ENCODE measurements at places on chromosomes 3 and 15. TPM values are rescaled to one million over a fixed set of nuclear protein-coding genes. Genes with fewer than 3 reads are reported as not detected.

DNA sequence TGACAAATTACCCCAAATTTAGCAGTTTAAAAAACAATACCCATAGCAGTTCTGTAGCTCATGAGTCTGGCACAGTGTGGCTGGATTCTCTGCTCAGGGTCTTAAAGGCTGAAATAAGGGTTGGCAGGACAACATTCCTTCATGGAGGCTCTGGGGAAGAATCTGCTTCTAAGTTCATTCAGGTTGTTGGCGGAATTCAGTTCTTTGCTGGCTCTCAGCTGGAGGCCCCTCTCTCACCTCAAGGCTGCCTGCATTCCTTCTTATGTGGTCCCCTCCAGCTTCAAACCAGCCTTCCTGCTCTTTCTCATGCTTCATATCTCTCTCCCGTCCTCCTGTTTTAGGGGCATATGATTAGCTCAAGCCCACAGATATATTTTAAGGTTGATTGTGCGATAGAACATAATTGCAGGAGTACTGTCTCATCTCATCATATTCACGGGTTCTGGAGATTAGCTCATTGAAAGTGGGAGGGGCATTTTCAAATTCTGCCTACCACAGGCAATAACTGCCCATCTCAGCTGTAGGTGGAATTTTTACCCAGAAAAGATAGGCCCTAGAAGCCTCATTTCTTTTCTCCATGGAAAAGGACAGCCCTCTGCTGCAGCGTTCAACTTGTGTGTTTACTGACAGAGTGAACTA, 5.6 kb upstream of the ZBTB47 start:
- no peak for DNase-seq

DNA sequence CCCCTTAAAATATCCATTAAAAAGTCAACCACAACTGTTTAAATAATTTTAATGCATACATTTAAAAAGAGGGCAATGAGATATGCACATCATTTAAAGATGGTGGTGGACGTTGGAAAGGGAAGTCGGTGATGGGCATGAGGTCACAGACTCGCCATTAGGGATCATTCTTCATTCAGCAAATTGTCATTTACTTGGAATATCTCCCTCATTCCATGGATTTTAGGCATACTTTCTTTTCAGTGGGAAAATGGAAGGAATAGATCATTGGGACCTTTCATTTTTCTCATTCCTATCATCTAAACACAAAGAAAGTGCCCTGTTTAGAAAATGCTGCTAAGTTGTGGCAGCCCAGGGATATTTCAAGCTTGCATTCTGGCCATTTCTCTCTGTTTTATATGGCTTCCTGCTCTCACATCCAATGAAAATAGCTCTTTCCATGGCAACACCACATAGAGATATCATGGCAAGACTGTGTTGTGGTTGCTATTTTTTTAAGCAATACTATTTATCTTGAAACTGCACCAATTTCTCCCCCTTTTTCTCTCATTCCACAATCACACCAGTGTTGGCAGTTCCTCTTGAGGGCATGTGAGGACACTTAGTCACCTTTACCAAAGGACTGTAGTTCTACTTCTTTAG, 40.7 kb upstream of the LMCD1 start:
- no peak for DNase-seq

GRCh38 chr3:120795959-120796358, 53.4 kb downstream of the GTF2E1 start:
- no peak for DNase-seq

Gene TERC
- not detected for polyA plus RNA-seq

GRCh38 chr3:62057339-62058047, 315.9 kb downstream of the FEZF2 start:
- no peak for DNase-seq

DNA sequence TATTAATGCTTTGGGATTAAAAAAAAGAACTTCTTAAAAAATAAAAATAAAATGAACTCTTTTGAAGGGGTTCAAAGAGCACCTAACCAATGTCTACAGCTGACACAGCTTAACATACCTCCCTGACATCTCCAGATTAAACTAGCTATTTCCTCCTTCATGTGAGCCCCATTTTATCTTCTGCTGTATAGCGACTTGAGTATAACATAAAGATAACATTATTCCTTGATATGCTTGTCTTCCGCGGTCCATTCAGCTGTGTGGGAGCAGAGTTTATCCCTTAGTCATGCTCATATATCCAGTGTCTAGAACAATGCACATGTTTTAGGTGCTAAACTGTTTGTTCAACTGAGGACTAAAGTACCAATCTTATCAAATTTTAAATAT, 7.8 kb upstream of the CHRM5 start:
- DNase-seq, result no peak

DNA sequence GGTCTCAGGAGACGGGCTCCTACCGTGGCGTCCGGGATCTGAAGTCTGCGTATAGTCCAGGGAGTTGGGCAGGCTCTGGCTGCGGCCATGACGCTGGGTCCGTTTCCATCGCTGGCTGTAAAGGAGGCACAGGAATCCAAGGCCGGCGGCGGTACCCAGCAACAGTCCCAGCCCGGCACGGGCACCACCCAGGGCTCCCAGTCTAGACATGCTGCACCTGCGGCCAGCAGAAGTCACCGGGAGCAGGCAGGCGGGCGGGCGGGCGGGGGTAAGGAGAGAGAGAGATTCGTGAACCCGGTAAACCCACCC, 526 bp downstream of the RMDN3 start:
- DNase-seq, result no peak

GRCh38 chr15:48802257-48802656, 8.6 kb downstream of the CEP152 start:
- DNase-seq, result no peak

Gene IL16
- 5.7 TPM for polyA plus RNA-seq

- DNase-seq, result no peak
These were observed 40.5 kb upstream of the VPS8 start for GRCh38 chr3:184771301-184772127.

GRCh38 chr3:140273542-140274195, 338.7 kb downstream of the CLSTN2 start:
- no peak for DNase-seq

GRCh38 chr3:144775551-144775950, 803.9 kb downstream of the DIPK2A start:
- DNase-seq, result no peak

DNA sequence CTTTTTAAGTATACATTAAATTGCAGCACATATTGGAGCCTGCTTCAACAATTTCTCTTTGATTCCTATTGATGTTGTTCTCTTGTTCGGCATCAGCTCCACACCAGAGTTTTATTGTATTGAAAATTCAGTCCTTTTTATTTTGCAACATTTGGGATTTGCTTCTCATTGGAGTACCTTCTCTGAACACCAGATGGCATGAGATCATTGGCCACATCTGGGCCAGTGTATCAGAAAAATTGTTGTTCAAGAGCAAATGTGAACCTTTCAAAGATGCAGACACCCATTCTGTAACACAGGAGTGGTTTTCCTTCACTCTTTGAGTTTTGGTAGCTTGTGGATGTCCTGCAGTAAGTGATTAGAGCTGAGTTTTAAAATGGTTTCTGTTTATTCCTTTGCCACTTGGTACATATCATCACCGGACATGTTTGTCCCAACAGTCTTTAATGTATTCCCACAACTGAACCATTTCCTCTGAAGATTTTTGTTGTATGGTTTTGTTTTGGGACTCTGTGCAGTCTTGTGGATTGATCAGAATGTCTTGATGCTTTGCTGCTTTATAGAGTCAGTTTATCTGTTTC, 96.1 kb downstream of the MCTP2 start:
- no peak for DNase-seq
